Activated CD4-positive, alpha-beta T cell treated with anti-CD3 and anti-CD28 coated beads, Interleukin-2, amount 10 ng/mL, durations not matched to agents 24 days and 14 days (primary cell): ENCODE measurements at places on chromosomes 2 and 18. TPM values are rescaled to one million over a fixed set of nuclear protein-coding genes. Genes with fewer than 3 reads are reported as not detected.

DNA sequence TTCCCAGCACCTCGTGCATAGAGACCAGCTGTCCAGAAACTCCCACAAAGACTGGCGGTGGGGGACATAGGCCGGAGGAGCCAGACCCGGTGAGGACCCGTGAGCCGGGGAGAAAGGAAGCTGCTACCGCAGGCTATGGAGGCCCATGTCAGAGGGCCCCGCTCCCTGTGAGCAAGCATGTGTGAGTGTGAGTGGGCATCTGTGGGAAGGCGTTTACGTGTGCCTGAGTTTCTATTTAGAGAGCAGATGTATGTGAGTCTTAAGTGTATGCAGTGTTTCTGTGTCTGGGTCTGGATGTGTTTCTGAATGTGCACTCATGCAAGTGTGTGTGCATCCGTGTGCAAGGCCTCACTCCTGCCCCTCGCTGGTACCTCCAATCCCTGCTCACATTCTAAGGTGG is 187.8 kb upstream of the RAB6C start:
- H3K27ac ChIP-seq, result no peak overlapping the region
- DNase-seq, result no peak
- H3K36me3 ChIP-seq, result no peaks in the 10 kb centered on the region

DNA sequence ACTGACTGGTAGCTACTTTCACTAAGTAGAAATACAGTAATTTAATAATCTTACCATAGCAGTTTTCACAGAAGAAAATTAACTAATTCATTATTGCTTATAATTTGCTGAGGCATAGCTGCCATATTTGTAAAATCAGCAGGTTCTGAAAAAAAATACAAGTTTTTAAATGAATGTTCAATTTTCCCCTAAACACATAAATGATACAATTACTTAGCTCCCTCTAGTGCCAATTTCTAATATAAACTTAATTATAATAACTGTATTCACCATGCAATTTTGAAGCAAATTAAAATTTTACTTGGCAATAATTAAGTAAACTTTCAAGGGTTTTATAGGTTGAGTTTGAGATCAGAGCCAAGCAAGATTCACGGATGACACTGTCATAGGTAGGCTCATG is 1321.6 kb upstream of the ACVR2A start:
- no peaks in the 10 kb centered on the region for H3K36me3 ChIP-seq
- H3K4me3 ChIP-seq, result no peak overlapping the region
- no peaks in the 10 kb centered on the region for H3K27me3 ChIP-seq
- H3K4me1 ChIP-seq, result no peaks in the 10 kb centered on the region
- no peak overlapping the region for H3K27ac ChIP-seq
- DNase-seq, result no peak

GRCh38 chr2:176967911-176968450 is 244.6 kb upstream of the HNRNPA3 start:
- no peak for DNase-seq
- H3K36me3 ChIP-seq, result no peaks in the 10 kb centered on the region

DNA sequence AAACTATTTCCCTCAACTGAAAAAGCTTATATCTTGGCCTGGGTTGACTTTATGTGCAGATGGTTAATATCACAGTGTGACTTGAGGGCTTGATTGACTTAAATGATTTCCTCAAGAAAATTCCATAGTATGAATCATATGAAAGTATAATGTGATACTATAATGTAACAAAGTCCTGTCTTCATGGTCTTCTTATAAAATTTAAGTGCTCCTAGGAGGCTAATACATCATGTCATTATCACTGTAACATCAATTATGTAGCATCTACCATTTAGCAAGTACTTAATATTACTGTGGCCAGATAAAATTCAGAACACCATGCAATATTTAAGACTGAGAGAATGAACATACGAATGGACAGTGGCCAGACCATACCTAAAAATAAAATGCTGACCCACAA is 276.1 kb downstream of the RIT2 start:
- H3K27me3 ChIP-seq, result no peaks in the 10 kb centered on the region
- no peaks in the 10 kb centered on the region for H3K36me3 ChIP-seq
- DNase-seq, result no peak
- H3K4me3 ChIP-seq, result no peak overlapping the region
- no peak overlapping the region for H3K27ac ChIP-seq
- H3K4me1 ChIP-seq, result no peaks in the 10 kb centered on the region

GRCh38 chr2:195317550-195317949 is 339.5 kb upstream of the SLC39A10 start:
- no peak for DNase-seq
- no peak overlapping the region for H3K4me3 ChIP-seq
- no peak overlapping the region for H3K27ac ChIP-seq
- peaks cover 10% of the 10 kb centered on the region for H3K4me1 ChIP-seq
- no peaks in the 10 kb centered on the region for H3K36me3 ChIP-seq

Gene RAD51AP2
- not detected in 2 replicates for total RNA-seq
